ENCODE measurements at places on chromosomes 16 and 17.

- no peak for DNase-seq
Measured at GRCh38 chr16:50735629-50736122, 6.2 kb upstream of the CYLD start.

GRCh38 chr17:47925678-47925988 lies 15.7 kb upstream of the PNPO start:
- no peak for DNase-seq

DNA sequence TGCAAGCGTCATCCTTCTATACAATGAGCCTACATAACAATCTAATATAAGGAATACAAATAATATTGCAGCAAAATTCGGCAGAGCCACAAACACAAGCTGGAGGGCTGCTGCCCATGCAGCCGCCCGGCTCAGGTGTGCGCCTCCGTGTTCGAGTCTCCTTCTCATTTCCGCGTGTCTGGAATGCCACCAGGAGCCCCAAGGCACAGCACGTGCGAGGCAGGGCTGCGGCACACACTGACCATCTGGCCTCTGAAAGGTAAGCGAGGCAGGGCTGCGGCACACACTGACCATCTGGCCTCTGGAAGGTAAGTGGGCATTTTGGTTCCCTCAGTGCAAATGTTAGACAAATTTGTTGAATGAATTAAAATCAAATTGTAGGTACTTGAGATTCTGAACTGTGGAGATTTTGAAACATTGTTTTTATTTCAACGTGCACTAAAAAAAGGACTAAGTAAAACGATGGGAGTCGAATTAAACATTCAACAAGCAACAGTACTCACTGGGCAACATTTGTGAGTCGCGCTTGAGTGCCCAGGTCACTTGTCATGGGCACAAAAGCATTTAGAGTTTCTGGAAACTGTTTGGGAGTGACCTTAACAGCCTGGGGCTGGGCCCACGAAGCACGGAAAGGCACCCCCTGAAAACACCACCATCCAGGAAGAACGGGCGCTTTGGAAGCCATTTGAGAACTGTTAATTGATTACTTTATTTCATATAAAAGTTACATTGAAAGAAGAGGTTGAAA lies 37.4 kb downstream of the ZDHHC7 start:
- DNase-seq = no peak

- no peak for DNase-seq
Measured at GRCh38 chr16:58197314-58198012, 443 bp downstream of the CSNK2A2 start.

DNA sequence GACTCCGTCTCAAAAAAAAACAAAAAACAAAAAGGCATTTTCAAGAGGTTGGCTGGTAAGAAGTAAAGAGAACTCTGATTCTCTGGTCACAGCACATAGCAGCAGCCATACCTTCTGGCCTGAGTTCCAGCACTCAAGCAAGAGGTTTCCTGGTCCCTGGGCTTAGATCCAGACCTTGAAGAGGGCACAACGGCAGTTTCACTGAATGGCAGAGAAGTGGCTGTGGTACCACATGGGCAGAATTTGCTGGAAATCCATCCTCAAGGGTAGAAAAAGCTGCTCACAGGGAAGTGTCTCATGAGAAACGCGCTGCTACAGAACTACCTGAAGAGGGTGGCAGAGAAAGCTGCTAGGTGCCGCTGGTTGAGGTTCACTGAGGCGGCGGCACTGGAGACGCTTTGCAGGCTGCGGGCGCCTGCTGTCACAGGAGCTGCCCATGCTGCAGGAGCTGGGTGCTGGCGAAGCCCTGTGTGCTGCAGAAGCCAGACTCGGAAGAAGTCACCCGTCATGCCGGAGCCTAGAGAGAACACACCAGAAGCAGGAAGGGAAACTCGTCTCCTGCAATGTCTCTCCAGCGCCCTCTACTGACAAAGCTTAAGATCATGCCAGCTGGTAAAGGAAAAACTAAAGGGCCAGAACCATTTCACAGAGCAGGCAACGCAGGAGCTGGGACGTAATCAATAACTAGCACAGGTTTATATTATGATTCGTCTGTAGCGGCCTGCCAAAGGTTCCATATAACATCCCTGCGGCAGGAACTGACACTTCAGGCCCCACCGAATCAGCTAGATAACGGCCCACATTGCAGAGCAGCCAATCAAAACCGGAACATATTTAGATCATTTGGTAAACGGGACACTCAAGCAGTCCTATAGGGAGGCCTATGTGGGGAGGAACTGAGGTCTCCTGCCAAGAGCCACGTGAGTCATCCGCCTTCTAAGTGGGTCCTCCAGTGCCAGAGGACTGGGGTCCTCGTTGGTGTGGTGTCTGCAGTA lies 5.4 kb upstream of the ZNF213 start:
- peak; percentile 63 for DNase-seq

DNA sequence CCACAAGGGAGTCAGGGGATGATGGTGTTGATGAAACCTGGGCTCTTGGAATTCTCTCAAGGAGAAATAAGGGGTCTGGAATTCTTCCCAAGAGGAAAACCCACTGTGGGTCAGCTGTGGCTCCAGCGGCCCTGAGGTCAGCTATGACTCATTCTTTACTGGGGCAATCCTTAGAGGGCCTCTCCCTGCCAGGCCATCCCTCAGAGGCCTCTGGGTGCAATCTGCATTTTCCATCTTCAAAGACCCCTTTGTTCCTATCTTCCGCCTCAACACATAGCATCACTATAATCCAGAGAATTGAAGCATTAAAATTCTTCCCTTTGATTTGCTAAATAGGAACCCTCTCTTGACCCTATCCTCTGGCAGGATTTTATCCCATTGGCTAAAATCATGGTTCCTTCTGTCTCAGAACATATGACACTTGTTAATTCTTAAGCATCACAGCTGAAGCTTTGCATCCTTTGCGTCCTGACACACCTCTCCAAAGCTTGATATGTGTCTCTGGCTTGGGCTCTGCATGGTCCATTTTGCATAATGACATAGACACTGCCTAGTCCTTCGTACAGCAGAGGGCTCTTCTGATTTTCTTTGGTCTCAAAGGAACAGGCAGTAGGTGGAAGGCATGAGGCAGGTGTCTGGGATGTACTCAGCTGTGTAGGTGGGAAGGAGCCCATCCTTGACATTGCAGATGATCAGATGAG lies 4.4 kb upstream of the KRT37 start:
- no peak for DNase-seq

GRCh38 chr17:49928837-49929475 lies 40.0 kb upstream of the DLX4 start:
- no peak for DNase-seq

- no peak for DNase-seq
Measured at GRCh38 chr17:56773124-56773523, 60.6 kb downstream of the C17orf67 start.

GRCh38 chr16:12796498-12796897 lies 7.2 kb downstream of the CPPED1 start:
- no peak for DNase-seq

- DNase-seq = no peak
Measured at GRCh38 chr16:75535211-75535843, 581 bp downstream of the CHST5 start.

Measured in amygdala (tissue), 56 donors.